ENCODE measurements at places on chromosomes 7 and 10.
A peak's percentile ranks its signal among the peaks of the same experiment; 100 is the strongest.

GRCh38 chr7:68684246-68684839 lies 913.9 kb upstream of the AUTS2 start:
- H3K27ac ChIP-seq = no peak overlapping the region
- no peak for DNase-seq
- no peaks in the 10 kb centered on the region for H3K27me3 ChIP-seq
- no peaks in the 10 kb centered on the region for H3K36me3 ChIP-seq
- no peak overlapping the region for H3K4me3 ChIP-seq
- H3K4me1 ChIP-seq = no peaks in the 10 kb centered on the region

GRCh38 chr7:91462316-91462715 lies 198.1 kb downstream of the FZD1 start:
- no peaks in the 10 kb centered on the region for H3K36me3 ChIP-seq
- no peaks in the 10 kb centered on the region for H3K4me1 ChIP-seq
- H3K27ac ChIP-seq = no peak overlapping the region
- H3K27me3 ChIP-seq = no peaks in the 10 kb centered on the region
- DNase-seq = no peak
- no peak overlapping the region for H3K4me3 ChIP-seq

- H3K27ac ChIP-seq = no peak overlapping the region
- no peak overlapping the region for H3K4me3 ChIP-seq
- no peaks in the 10 kb centered on the region for H3K27me3 ChIP-seq
- DNase-seq = no peak
- H3K4me1 ChIP-seq = no peaks in the 10 kb centered on the region
These were observed 28.0 kb upstream of the ADRB1 start for GRCh38 chr10:114015708-114016107.

DNA sequence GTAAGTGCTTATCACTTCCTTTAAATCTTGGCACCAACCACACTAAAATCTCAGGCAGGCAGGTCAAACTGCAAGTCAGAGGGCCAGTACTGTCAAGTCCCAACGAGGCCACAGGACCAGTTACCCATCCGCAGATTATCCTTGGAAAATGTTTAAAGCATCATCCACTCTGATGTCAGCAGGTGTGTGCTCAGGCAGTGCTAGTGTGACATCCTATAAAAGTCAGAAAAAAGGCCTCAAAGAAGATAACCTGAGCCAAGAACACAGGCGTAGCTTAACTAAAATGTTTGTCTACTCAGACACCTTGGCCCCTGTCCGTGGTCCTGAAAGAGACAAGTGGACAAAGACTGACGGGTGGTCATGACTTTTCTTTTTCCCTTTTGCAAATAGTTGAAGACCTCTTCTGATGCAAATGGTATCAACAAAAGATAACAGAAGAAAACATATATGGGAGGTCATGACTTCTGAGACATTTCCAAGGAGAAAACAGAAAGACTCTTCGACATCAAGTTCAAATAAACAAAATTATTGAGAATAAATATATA lies 309.3 kb downstream of the KCNMA1 start:
- no peak overlapping the region for H3K4me3 ChIP-seq
- no peaks in the 10 kb centered on the region for H3K36me3 ChIP-seq
- no peak for DNase-seq
- no peaks in the 10 kb centered on the region for H3K27me3 ChIP-seq

- H3K27me3 ChIP-seq = no peaks in the 10 kb centered on the region
- no peaks in the 10 kb centered on the region for H3K4me1 ChIP-seq
- no peak for DNase-seq
- no peak overlapping the region for H3K27ac ChIP-seq
- no peak overlapping the region for H3K4me3 ChIP-seq
- H3K36me3 ChIP-seq = no peaks in the 10 kb centered on the region
These were observed 1.8 kb downstream of the PNLIPRP3 start for GRCh38 chr10:116429288-116429977.

DNA sequence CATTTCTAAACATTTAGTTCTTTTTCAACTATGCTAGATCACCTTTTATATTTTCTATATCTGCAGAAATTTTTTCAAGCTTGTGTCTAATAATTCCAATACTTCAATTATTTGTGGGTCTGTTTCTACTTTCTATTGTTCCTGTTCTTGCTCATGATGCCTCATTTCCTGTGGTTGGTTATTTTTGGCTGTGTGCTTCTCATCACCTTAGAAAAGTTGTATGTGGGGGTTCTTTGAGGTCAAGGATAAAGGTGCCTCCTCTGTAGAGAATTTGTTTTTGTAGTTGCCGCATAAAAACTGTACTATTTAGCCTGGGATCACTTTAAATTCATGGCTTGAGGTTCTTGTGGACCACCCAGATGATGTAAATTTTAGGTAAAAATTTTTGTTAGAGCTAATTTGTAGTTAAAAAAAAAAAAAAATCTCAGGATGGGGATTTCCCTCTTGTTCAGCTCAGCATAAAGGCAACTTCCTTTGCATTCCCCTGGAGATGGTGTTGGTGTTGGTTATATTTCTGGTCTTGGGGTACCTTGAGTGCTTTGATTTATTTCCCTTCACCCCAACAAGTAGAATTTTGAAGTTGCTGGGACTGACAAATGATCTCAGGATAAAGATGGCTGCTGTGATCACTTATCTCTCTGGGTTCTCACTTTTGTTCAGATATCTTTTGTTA lies 27.0 kb upstream of the JAZF1 start:
- H3K27me3 ChIP-seq = no peaks in the 10 kb centered on the region
- no peak for DNase-seq
- no peak overlapping the region for H3K27ac ChIP-seq
- H3K4me1 ChIP-seq = no peaks in the 10 kb centered on the region
- no peak overlapping the region for H3K4me3 ChIP-seq

GRCh38 chr7:351256-351655 lies 61.3 kb downstream of the FOXL3 start:
- H3K27me3 ChIP-seq = no peaks in the 10 kb centered on the region
- H3K4me1 ChIP-seq = no peaks in the 10 kb centered on the region
- no peak overlapping the region for H3K27ac ChIP-seq
- H3K4me3 ChIP-seq = peak overlapping the region; percentile 18
- no peak for DNase-seq

GRCh38 chr7:3443716-3444115 lies 142.7 kb downstream of the SDK1 start:
- no peak for DNase-seq
- no peak overlapping the region for H3K4me3 ChIP-seq
- H3K27me3 ChIP-seq = no peaks in the 10 kb centered on the region
- H3K27ac ChIP-seq = no peak overlapping the region
- H3K36me3 ChIP-seq = no peaks in the 10 kb centered on the region

DNA sequence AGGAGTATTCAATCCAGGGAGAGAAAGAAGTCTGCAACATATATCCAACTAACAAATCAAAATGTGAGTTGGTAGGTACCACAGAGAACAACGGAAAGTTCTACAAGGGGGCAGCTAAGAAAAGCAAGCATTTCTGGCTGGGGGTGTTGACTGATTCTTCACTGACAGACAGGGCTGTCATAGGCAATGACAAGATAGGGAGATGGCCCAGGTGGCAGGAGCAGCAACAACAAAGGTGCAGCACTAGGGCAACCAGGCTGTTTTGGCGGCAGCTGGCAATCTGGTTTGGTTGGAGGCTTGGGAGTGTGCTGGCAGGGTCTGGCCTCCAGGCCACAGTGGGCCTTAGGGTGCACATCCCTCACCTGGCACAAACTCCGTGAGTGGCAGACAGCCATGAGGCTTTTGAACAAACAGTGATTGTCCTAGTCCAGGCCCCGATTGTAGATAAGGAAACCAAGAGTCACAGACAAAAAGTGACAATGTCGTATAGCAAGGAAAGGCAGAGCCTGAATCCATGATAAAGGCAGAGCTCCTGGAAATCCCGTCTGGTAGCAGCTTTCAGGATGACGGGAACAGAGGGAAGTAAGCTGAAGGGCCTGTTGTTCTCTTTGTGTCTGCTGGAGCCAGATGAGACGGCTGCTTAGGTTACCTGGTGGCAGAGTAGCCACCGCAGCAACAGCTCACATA lies 28.4 kb downstream of the DPCD start:
- peaks cover 24% of the 10 kb centered on the region for H3K4me1 ChIP-seq
- no peak overlapping the region for H3K4me3 ChIP-seq
- no peaks in the 10 kb centered on the region for H3K27me3 ChIP-seq
- H3K27ac ChIP-seq = no peak overlapping the region
- DNase-seq = no peak

- H3K36me3 ChIP-seq = no peaks in the 10 kb centered on the region
- no peak overlapping the region for H3K4me3 ChIP-seq
- H3K27me3 ChIP-seq = no peaks in the 10 kb centered on the region
These were observed 3.3 kb downstream of the CASD1 start for GRCh38 chr7:94512735-94513564.

GRCh38 chr7:49398746-49399145 lies 374.7 kb upstream of the VWC2 start:
- no peak for DNase-seq
- H3K4me1 ChIP-seq = no peaks in the 10 kb centered on the region
- H3K27me3 ChIP-seq = no peaks in the 10 kb centered on the region
- no peak overlapping the region for H3K27ac ChIP-seq

- H3K27ac ChIP-seq = no peak overlapping the region
- no peak for DNase-seq
- no peaks in the 10 kb centered on the region for H3K27me3 ChIP-seq
- no peaks in the 10 kb centered on the region for H3K4me1 ChIP-seq
These were observed 78.7 kb downstream of the PRLHR start for GRCh38 chr10:118516716-118517115.

GRCh38 chr7:64630496-64630895 lies 35.4 kb upstream of the ZNF107 start:
- no peak overlapping the region for H3K4me3 ChIP-seq
- no peak overlapping the region for H3K27ac ChIP-seq
- no peaks in the 10 kb centered on the region for H3K4me1 ChIP-seq

DNA sequence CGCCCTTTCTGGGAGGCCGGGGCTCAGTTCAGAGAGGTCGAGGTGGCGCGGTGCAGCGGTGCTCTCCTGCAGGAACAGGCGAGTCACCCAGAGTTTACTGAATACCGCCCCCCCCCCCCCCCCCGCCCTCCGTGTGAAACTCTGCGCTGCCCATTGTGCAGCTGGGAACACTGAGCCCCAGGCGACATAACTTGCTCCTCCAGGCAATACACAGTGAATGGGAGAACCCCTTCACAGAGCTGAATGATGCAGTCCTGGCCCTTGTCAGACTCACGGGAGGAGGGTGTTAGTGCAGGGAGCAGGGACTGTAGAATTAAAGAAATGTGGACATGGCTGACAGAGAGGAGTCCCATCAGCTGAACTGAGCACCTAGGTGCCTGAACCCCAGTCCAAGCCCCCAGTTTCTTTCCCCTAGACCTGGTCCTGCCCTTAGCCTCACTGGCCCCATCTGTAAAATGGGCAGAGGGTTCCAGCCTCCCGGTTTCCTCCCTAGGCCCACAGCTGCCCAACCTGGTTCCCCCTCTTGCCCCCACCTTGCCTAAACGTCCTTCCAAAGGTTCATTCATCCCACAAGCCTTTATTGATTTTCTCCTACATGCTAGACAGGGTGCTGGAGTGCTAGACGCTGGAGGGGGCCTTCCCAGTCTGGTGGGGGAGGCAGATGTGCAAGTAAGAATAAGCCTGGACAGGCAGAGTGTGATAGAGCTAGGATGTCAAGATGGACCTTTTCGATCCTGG lies 869 bp upstream of the LOXL4 start:
- peak overlapping the region; percentile 83 for H3K27ac ChIP-seq
- DNase-seq = no peak
- H3K27me3 ChIP-seq = no peaks in the 10 kb centered on the region

DNA sequence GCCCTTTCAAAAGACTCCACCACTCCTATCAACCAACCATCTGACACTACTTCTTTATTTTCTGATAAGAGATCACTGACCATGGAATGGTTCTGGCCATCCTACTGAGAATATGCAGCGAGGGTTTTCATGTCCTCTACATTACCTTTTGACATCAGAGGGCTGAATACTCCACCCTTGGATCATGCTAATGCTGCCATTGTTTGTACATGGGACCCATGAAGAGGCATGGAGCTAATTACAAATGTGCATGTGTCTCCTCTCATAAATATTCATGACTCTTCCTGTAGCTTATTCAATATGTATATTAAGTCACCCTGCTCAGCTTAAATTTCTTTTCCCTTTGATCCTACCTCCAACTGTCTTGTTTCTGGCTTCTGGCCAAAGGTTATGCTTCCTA lies 1065.8 kb upstream of the GHITM start:
- no peak for DNase-seq
- H3K27me3 ChIP-seq = no peaks in the 10 kb centered on the region
- no peaks in the 10 kb centered on the region for H3K4me1 ChIP-seq
- H3K27ac ChIP-seq = no peak overlapping the region

GRCh38 chr7:151254851-151255250 lies 6.4 kb upstream of the SMARCD3 start:
- no peak overlapping the region for H3K27ac ChIP-seq
- H3K4me1 ChIP-seq = no peaks in the 10 kb centered on the region
- no peaks in the 10 kb centered on the region for H3K36me3 ChIP-seq
- no peak overlapping the region for H3K4me3 ChIP-seq
- no peak for DNase-seq
- H3K27me3 ChIP-seq = no peaks in the 10 kb centered on the region

DNA sequence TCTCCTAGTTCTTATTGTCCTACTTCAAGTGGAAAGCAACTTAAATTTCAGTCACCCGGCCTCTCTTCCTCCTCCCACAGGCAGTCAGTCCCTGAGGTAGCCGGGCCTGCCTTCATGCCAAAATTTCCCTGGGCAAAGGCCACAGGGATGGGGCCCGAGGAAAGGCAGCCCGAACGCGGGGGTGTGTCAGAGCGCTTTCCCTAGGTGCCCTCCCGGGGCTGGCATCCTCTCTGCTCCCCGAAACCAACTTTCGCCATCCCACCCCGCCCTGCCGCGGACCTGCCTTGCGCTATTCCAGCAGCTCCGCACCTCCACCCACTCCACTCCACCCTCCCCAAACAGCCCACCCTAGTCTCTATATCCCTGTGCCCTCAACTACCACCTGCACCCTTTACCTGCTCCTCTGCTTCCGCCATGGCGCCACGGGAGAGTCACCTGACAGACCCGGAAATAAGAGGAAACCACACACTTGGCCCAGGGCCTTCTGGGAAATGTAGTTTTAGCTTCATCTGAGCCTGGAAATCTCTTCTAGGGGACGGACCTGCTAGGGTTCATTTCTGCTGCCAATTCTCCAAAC lies at the start of gene VPS41:
Gene VPS41 (minus strand): TSS at position 433 of the 577 bp plus-strand sequence. CDS start 17 bp downstream, at position 416.
- H3K4me1 ChIP-seq = no peaks in the 10 kb centered on the region
- H3K27me3 ChIP-seq = no peaks in the 10 kb centered on the region
- DNase-seq = peak; percentile 87
- H3K36me3 ChIP-seq = no peaks in the 10 kb centered on the region
- peak within 1 kb of the TSS; percentile 80 for H3K4me3 ChIP-seq
- peak within 1 kb of the TSS; percentile 63 for H3K27ac ChIP-seq

GRCh38 chr7:4127909-4128560 lies 554.1 kb upstream of the FOXK1 start:
- no peaks in the 10 kb centered on the region for H3K27me3 ChIP-seq
- H3K4me3 ChIP-seq = no peak overlapping the region
- H3K4me1 ChIP-seq = no peaks in the 10 kb centered on the region
- H3K27ac ChIP-seq = no peak overlapping the region
- DNase-seq = no peak
- H3K36me3 ChIP-seq = no peaks in the 10 kb centered on the region

- H3K36me3 ChIP-seq = no peaks in the 10 kb centered on the region
- no peak overlapping the region for H3K4me3 ChIP-seq
- no peak for DNase-seq
- no peak overlapping the region for H3K27ac ChIP-seq
- no peaks in the 10 kb centered on the region for H3K27me3 ChIP-seq
- H3K4me1 ChIP-seq = peaks cover 14% of the 10 kb centered on the region
These were observed 3.9 kb upstream of the PWWP2B start for GRCh38 chr10:132392811-132393694.
